ENCODE measurements at places on chromosomes 3 and 15. TPM values are rescaled to one million over a fixed set of nuclear protein-coding genes. Genes with fewer than 3 reads are reported as not detected.

The DUOXA2 gene
- not detected for total RNA-seq

The PARP9 gene
- total RNA-seq = 17.8 TPM

The NRROS gene
- total RNA-seq = 7.4 TPM

The RPS17 gene
- 1,726 TPM for total RNA-seq

The PLA2G4E gene
- total RNA-seq = not detected

The SLC15A2 gene
- total RNA-seq = 0.36 TPM

The LRRIQ4 gene
- 0.07 TPM for total RNA-seq

The FILIP1L gene
- total RNA-seq = 30.9 TPM

The PP2D1 gene
- not detected for total RNA-seq

The UROC1 gene
- not detected for total RNA-seq

The PSTPIP1 gene
- 1.9 TPM for total RNA-seq

The PLD1 gene
- 173 TPM for total RNA-seq

The EXD1 gene
- total RNA-seq = not detected

The SKIC8 gene
- 73.8 TPM for total RNA-seq

The LRRC34 gene
- 7.2 TPM for total RNA-seq

The UCN2 gene
- not detected for total RNA-seq

The TXNRD3 gene
- total RNA-seq = 9.8 TPM

The GOLGA8J gene
- total RNA-seq = not detected

The CISH gene
- total RNA-seq = 0.40 TPM

The GOLGA8Q gene
- total RNA-seq = 0.66 TPM

The ACKR2 gene
- total RNA-seq = not detected

The SQOR gene
- total RNA-seq = 32.4 TPM

The CPA3 gene
- total RNA-seq = 16.1 TPM

The PLCB2 gene
- 0.40 TPM for total RNA-seq

The MESP1 gene
- 0.36 TPM for total RNA-seq

The CAMK1 gene
- 43.8 TPM for total RNA-seq

The SNRPN gene
- total RNA-seq = 91.8 TPM

The TMC3 gene
- not detected for total RNA-seq

The CLRN1 gene
- not detected for total RNA-seq

The ARRDC4 gene
- total RNA-seq = 1.9 TPM

The RLBP1 gene
- total RNA-seq = not detected

The PLA2G4D gene
- total RNA-seq = not detected

The SLC12A8 gene
- 0.80 TPM for total RNA-seq

The CCR2 gene
- total RNA-seq = not detected

The FHIT gene
- 2.5 TPM for total RNA-seq

The ITIH4 gene
- total RNA-seq = 0.22 TPM

The NR2E3 gene
- 0.27 TPM for total RNA-seq

The CCNB2 gene
- 94.9 TPM for total RNA-seq

The MAGI1 gene
- total RNA-seq = 34.3 TPM

The SERPINI1 gene
- 1.5 TPM for total RNA-seq

The MCTP2 gene
- total RNA-seq = 0.53 TPM

The NR1I2 gene
- total RNA-seq = not detected

The RPUSD2 gene
- total RNA-seq = 10.6 TPM

The GRK7 gene
- not detected for total RNA-seq

The MKRN3 gene
- total RNA-seq = 0.79 TPM

The PLCH1 gene
- 0.27 TPM for total RNA-seq

The CCDC33 gene
- total RNA-seq = not detected

The GOLGA8T gene
- not detected for total RNA-seq

The RETNLB gene
- total RNA-seq = not detected

The GP5 gene
- total RNA-seq = 0.14 TPM

The LMAN1L gene
- under 0.01 TPM for total RNA-seq

The TGM4 gene
- 0.13 TPM for total RNA-seq

All from thoracic aorta endothelial cell (primary cell).